ENCODE measurements at places on chromosomes 4 and X.

DNA sequence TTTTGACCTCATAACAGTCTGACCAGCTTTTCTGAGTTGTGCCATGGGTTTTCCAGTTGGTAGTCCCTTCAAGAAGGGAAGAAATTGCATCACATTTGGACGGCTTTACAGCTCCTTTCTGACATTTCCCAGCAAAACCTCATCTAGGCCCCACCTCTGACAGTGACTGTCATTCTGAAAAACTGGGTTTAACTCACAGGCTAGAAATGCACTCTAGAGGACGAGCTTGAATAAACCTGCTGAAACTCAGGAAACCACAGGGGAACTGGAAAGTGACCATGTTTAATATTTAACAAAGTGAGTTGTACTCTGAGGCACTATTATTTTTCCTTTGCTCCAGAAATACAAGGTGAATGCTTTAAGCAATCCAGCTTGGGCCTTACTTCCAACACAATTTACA lies 434.3 kb upstream of the RASGEF1B start:
- no peak for DNase-seq

DNA sequence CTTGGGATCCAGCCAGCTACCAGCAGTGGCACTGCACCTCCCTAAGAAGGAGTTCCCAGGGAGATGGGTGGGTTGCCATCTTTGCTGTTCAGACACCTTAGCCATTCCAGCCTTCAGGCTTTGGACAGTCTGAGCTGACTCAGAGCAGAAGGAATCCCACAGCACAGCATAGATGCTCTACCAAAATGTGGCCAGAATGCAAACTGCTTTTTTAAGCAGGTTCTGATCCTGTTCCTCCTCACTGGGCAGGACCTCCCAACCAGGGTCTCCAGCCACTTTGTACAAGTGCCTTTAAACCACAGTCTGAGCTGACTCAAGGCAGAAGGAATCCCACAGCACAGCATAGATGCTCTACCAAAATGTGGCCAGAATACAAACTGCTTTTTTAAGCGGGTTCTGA lies 209.0 kb downstream of the NPNT start:
- DNase-seq: no peak

DNA sequence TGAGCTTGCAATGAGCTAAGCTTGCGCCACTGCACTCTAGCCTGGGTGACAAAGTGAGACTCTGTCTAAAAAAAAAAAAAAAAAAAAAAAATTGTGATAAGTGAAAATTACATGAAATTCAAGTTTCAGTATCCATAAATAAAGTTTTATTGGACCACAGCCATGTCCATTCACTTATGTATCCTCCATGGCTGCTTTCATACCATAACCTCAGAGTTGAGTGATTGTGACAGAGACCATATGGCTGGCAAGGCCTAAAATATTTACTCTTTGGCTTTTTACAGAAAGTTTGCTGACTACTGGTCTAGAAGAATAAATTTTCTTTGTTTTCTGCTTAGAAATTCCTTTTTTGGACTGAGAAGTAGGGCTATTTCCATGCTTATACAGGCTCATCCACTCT lies 11.8 kb upstream of the SHISA3 start:
- no peak for DNase-seq

- DNase-seq: no peak
Measured at GRCh38 chrX:12722314-12722713, 68.9 kb upstream of the PRPS2 start.

DNA sequence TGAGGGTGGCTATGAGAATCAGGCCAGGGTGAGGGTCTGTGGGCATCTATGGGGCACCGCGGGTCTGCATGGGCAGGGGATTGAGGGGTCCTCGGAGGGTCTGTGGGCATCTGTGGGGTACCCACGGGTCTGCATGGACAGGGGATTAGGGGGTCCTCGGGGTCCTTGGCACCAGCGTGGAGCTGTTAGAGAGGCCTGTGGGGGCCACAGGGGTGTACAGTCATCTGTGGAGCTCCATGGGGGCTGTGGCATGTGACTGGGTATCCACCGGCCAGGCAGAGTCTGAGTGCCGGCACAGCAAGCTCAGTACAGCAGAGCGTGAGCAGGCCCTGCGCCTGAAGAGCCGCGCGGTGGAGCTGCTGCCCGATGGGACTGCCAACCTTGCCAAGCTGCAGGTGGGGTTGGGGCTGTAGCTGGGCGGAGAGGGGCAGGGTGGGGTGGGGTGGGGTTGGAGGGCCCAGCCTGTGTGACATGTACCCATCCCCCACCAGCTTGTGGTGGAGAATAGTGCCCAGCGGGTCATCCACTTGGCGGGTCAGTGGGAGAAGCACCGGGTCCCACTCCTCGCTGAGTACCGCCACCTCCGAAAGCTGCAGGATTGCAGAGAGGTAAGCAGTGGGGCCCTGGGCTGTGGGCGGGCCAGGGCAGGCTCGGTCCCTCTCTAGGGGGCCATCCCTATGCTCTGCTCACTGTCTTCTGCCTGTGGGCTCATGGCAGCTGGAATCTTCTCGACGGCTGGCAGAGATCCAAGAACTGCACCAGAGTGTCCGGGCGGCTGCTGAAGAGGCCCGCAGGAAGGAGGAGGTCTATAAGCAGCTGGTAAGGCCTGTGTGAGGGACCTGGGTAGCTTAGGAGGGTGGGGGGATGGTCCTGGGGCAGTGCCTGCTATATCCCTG lies 12.9 kb downstream of the CCDC22 start:
- no peak for DNase-seq

DNA sequence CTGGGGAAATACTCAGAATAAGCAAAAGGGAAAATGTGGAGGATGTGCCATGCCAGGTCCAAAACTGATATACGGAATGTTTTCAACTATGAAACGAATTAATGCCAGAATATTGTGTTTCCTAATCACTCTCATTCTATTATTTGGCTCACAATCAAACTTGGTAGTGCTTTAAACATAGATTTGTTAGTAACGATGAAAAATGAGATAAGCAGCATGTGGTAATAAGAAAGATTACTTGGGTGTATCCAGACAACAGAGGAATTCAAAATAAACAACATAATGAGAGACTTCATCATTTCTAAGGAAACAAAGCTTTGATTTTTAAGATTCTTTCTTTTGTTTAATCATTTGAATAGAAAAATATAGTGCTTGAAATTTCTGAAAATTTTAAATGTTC lies 237.3 kb downstream of the TACR3 start:
- no peak for DNase-seq

DNA sequence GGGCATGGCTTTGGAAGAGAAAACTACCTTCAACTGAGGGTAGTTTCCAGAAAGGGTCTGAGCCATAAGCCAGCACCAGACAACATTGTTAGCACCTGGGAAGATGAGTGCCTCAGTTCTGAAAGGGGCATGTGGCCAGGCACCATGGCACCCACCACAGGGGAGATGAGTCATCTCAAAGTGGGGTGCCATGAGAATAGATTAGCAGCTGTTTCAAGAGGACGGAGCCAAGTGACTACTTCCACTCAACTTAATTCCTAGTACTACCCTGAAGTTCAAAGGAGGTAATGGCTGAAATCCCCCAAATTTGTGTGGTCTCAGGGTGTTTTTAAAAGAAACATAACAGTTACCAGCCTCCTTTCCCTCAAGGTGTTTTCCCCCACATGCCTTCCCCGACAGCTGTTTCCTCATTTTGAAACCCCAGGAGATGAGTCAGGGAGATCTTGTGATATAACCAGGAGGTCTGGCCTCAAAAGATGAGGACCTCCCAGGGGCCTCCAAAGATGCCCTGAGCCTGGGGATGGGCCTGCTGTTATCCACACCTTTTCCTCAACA lies 27.8 kb upstream of the FTHL17 start:
- no peak for DNase-seq

DNA sequence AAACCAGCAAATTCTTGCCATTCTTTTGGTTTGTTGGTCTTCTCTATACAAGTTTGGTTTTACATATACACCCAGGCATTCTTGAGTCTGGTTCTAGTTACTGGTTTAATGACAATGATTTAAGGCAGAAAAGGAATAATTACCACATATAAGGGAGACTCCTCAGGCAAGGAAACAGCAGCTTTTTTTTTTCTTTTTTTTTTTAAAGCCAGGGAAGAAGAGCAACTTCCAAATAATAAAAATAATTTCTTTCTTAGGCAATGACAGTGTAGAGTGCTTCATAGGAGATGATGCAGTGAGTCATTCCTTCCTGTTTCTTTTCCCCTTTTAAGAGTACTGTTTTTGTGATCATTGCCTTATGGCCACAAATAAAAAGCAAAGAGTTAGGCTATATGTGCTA lies 289.7 kb downstream of the DKK2 start:
- DNase-seq: no peak

GRCh38 chrX:34578237-34578636 lies 78.8 kb downstream of the TMEM47 start:
- no peak for DNase-seq

DNA sequence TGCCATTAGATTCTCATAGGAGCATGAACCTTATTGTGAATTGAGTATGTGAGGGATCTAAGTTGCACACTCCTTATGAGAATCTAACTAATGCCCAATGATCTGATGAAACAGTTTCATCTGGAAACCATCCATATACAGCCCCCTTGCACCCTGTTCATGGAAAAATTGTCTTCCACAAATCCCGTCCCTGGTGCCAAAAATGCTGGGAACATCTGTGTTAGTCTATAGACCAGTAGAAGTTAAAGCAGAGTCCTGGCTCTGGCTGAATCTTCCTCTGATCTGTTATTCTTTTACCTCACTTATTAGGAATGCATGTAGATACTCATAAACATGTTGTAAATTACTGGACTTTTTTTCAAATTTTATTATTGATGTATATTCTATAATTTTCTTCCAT lies 29.2 kb downstream of the SULT1B1 start:
- DNase-seq: no peak

GRCh38 chr4:114364857-114365256 lies 233.8 kb upstream of the UGT8 start:
- no peak for DNase-seq

GRCh38 chrX:12953420-12953819 lies 21.5 kb upstream of the TMSB4X start:
- no peak for DNase-seq

- no peak for DNase-seq
Measured at GRCh38 chr4:2939383-2940243, 23.6 kb downstream of the NOP14 start.

- no peak for DNase-seq
Measured at GRCh38 chr4:8278421-8279287, 9.1 kb downstream of the HTRA3 start.

- no peak for DNase-seq
Measured at GRCh38 chr4:173411106-173411693, 12.3 kb upstream of the SCRG1 start.

GRCh38 chrX:43108828-43109227 lies 330.9 kb upstream of the PPP1R2C start:
- no peak for DNase-seq

- DNase-seq: no peak
Measured at GRCh38 chr4:37594099-37594498, 92.1 kb downstream of the RELL1 start.
